ENCODE measurements at places on chromosomes 11 and 22.

DNA sequence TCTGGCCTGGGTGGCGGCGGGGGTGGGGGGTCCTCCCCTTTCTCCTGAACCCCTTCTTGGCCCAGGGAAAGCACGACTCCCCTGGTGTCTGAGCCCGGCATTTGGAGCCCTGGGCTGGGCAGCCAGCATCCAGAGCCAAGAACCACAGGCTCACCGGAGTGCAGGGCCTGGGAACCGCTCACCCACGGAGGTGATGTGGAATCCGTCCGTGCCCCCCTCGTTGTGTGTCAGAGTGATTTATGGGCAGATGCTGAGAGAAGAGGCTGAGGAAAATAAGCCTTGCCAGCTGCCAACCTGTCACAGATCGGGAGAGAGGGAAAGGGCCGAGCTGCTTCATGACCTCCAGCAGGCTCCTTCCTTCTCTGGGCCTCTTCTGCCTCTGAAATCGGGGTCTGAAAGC lies 33.7 kb downstream of the WNT11 start:
- no peak for DNase-seq

- DNase-seq = peak; percentile 6
Observed at GRCh38 chr11:114179234-114179941, 116.8 kb upstream of the NNMT start.

DNA sequence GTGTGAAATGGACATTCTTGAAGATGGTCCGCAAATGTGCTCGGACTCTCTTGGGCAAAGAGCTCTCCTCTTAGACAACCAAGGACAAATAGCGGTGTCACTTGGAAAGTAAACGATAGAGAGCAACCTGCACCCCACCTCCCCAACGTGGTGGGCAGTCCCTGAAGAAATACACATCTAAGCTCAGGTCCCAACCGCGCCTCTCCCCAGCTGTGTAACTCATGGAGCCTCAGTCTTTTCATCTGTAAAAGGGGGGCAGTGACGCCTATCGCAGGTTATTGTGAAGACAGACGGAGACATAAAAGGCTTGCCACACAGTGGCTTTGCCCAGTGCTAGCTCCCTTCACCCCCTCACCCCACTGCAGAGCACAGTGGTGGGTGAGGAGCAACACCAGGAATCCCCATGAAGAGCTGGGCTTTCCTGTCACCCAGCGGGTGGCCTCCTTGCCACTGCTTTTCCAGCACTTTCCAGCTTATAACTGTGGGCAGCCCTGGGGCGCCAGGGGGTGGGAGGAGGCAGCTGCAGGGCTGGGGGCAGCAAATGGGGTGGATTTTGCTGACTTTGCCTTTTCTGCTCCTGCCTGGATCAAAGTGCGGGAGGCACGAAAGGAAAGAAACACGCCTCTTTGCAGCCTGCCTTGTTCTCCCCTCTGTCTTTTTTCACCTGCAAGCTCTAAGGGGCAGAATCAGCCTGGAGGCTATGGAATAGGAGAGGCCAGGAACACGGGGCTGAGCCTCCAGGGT lies 73.7 kb upstream of the TSPAN18 start:
- no peak for DNase-seq

DNA sequence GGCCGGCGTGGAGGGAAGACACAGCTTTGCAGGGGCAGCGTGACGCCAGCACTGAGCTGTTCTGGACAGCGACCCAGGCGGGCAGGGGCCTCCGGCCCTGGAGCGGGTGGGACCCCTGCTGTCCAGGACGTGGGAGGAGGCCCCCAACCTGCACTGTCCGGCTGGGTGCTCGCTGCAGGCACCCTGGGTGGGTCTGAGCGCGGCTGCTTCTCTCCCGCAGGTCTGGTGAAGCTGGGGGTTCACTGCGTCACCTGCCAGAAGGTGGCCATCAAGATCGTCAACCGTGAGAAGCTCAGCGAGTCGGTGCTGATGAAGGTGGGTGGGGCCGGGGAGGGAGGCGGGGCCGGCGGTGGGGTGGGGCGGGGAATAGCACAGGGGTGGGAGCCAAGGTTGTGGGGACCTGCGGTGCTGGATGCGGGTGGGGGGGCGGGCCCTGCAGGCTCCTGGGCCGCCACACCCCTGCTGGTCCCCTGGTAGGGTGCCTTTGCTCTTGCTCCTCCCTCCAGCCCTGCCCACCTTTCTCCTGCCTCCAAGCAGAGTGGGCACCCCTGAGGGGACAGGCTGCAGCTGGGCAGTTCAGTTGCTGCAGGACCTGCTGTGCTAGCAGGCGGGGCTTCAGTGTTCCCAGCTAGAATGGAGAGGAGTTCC lies 46.2 kb downstream of the BRSK2 start:
- no peak for DNase-seq

DNA sequence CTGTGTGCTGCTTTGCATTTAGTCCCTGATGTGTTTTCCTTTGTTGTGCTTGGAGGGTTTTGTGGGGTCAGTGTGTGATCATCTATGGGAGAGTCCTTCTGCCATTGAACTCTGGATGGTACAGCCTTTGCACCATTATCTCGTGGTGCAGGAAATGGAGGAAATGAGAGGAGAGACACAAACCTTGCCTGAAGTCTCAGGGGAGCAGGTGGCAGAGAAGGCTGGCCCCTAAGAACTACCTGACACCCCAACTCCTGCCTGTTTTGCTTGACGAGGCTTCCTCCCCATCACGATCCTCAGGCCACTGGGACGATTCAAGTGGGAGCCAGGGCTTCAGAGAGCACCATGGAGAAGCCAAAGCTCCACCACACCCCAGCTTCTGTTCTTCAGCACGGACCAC lies 1316.4 kb downstream of the TBC1D22A start:
- no peak for DNase-seq

Data from NCI-H1105 (cell line).